GM20000 (cell line): ENCODE measurements at places on chromosomes 7 and 10.

DNA sequence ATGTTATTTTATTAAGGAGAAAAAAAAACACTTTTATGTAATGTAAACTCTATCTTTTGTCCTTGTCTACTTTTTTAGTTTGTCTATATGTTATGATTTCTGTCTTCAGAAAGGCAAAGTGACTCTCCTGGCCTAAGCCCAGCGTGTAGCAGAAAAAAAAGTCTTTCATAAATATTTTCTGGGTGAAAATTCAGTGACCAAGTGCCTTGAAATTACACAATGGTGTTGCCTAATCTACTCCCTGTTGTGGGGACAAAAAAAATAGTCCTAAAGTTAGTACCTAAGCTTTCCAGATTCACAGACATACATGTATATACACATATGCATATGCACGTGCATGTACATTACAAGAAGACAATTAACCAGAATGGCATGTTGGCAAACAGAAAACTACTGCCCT lies 1257.8 kb upstream of the SORCS1 start:
- DNase-seq = no peak

DNA sequence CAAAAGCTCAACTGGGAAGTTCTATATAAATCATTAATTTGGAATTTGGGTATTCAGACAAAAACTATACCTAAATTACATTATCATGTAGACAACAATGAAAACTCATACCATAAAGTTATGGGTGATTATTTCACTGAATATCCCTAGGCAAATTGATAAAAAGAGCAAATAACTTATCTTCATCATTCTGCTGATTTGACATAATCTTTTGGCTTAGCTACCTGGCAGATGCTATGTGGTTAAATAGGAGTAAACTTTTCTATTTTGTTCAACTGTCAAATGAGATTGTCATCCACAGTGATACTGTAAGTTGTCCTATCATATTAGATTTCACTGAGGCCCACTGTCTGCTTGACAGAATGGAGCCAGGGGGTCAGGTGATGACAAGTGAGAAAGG lies 148.9 kb upstream of the FEZF1 start:
- DNase-seq = no peak

DNA sequence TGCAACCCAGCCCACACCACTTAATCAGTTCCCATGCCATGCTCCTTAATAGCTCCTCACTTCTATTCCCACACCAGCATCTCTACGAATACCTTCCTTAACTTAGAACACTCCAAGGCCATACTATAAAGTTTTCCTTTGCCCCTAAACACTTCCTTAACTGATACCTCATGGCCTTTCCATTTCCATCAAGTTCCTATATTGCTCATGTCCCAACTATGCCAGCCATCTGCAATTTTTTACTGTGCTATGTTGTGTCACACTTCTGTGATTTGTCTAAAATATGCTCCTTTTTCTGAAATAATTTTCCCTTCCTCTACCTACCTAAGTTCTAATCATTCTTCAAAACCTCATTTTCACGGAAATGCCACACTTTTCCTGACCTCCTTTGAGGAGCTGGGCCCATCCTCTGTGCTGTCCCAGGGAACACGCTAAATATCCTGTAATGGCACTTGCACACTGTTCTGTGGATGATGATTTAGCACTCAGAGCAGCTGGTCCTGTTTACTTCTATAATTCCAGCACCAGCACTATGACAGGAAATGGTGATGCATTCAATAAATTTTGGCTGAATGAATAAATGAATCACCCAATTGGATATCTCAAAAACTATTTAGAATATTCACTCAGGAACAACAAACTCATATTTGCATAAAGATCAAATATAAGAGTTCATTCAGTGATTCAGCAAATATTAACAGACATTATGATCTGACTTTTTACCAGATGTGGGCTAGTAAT lies 266.5 kb upstream of the HGF start:
- no peak for DNase-seq

DNA sequence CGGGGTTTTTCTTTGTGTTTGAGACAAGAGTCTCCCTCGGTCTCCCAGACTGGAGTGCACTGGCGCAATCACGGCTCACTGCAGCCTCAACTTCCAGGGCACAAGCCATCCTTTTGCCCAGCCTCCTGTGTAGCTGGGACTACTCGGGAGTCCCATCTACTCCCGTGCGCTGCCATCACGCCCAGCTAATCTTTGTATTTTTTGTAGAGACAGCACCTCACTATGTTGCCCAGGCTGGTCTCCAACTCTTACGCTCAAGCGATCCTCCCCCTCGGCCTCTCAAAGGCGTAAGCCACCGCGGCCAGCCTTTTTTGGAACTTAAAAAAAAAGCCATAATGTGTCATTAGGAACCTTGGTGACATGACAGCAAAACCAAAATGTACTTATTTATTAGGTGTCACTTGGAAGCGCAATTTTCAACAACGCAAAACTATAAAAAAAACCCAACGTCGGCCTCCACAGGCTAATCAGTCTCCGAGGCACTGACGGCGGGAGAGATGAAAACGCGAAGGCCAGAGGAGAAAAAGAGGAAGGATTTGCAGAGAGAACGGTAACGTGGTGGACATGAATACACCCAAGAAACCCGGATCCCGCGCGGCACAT lies 911 bp upstream of the HNRNPH3 start:
- DNase-seq = no peak

DNA sequence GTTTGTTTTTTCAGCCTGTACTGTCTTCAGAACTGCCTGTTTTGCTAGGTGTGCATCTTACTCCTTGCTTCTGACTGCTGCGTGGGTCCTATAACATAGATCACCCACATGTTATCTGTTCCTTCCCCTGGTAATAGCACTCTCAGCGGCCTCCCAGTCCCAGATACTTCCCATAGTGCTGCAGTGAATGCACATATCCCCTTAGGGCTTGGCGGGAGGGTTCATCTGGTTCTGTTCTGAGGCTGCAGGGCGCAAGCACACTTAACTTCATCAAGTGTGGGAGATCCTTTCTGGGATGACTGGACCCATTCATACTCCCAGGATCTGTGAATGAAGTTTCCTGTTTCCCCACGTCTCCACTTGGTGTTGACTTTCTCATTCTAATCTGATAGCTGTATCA lies 90.7 kb downstream of the CELF2 start:
- no peak for DNase-seq

- peak; percentile 44 for DNase-seq
Observed at GRCh38 chr10:73159038-73159648, 8.7 kb downstream of the ECD start.

GRCh38 chr7:149877890-149878522 lies 4.2 kb downstream of the ATP6V0E2 start:
- DNase-seq = no peak

- DNase-seq = no peak
Observed at GRCh38 chr10:43939389-43939938, 290.8 kb upstream of the ZNF32 start.

- DNase-seq = no peak
Observed at GRCh38 chr10:200405-200804, 65.2 kb downstream of the ZMYND11 start.

DNA sequence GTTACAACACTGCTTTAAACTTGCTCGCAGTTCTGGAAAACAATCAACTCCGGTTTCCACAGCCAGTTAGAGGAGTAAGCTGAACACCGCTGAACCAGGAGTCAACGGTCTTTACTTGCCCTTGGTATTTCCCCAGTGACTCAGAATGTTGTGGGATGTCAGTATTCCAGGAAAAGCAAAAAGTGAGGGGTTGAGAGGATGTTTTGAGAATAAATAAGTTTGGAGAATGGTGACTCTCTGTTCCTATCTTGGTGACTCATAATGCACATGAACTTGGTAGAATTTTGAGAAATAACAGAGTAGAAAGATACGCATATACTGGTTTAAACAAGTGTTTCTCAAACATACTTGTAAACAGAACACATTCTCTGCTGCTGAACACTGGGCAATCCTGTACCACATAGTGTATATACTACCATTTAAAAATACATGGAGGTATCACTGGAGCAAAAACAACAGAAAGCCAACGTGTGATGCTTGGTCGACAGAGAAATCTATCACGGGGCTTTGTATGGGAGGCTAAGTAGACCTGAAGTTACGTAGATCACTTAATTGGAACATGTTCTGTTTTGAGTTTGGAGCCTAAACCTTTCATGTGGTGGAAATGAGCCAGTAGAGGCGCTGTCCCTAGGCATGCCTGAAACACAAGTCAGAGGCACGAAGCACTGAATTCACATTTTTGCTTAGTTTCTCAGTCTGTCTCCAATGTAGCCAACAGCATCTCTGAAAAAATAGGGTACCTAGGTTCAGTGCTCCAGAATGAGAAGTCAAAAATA lies 534.3 kb downstream of the PARD3 start:
- DNase-seq = no peak

- DNase-seq = no peak
Observed at GRCh38 chr7:88669913-88670312, 89.6 kb upstream of the ZNF804B start.

DNA sequence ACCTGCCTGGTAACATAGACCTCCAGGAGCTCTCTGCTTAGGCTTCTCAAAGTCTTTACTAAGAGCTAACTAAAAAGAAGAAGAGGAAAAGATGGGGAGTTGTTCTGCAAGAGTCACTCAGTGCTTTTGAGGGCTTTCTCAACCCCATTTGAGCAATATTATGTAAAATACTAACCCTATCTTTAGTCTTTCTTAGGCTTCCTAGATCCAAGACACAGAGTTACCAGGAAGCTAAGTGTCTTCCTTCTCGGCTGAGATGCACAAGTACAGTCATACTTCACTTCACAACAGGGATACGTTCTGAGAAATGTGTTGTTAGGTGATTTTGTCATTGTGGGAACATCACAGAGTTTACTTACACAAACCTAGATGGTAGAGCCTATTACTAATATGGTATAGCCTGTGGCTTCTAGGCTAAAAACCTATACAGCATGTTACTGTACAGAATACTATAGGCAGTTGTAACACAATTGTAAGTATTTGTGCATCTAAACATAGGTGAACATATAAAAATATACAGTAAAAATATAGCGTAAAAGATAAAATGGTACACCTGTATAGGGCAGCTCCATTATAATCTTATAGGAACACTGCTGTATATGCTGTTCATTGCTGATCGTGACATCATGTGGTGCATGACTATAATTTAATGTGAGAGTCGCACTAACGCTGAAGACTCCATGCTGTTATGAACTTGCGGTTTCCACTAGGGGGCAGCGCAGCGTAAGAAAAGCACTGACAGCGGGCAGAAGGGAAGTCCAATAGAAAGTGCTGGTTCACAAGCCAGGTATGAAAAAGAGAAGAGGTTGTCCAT lies 16.3 kb downstream of the ANKRD22 start:
- DNase-seq = peak; percentile 68

DNA sequence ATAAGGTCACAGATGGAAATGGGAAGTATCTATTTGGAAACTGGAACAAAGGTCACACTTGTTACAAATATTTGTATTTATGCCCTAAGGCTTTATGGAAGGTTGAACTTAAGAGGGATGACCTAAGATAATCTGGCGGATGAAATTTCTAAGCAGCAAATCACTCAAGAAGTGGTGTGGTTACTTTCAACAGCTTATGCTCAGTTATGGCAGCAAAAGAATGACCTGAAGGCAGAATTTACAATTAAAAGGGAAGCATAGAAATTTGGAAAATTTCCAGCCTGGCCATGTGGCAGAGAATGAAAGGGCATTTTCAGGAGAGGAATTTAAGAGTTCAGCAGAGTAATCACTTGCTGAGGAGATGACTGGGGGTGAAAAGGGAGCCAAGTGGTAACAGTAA lies 95.8 kb upstream of the TNS3 start:
- no peak for DNase-seq
